ENCODE measurements at places on chromosomes 12 and 14.
A peak's percentile ranks its signal among the peaks of the same experiment; 100 is the strongest.

GRCh38 chr12:87383680-87384079, 645.5 kb downstream of the C12orf50 start:
- no peak for DNase-seq

DNA sequence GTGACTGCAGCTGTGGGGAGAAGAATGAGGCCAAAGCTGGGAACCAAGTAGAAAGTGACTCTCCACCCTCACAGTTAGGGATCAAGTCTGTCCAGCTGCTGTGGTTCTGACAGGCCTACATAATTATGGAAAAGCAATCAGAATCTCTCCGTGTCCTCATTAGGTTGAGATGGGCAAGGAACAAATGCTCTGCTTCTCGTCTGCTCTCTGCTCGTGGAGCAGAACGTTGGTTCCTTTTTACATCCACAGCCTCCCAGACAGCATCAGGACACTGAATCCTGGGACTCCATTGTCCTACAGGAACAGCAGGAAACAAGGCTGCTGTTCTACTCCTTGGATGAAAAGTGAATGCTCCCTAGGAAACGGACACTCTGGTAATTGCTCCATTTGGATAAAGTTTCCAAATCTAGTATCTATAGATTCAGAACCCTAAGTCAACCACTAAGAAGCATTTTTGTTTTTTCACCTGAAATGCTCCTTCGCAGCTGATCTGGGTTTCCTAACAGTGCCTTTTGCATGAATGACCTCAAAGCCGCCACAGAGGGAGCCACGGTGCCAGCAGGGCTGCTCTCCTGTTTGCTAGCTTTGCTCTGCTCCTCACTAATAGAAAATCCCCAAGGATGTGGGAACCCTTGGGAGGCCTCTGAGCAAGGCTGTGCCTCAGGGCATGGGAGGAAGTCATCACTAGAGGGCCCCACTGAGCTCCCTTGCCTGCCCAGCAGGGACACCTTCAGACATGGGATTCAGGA, 102.0 kb downstream of the EGLN3 start:
- DNase-seq: no peak

- no peak for DNase-seq
Observed at GRCh38 chr12:38906482-38907200, 1.2 kb upstream of the CPNE8 start.

DNA sequence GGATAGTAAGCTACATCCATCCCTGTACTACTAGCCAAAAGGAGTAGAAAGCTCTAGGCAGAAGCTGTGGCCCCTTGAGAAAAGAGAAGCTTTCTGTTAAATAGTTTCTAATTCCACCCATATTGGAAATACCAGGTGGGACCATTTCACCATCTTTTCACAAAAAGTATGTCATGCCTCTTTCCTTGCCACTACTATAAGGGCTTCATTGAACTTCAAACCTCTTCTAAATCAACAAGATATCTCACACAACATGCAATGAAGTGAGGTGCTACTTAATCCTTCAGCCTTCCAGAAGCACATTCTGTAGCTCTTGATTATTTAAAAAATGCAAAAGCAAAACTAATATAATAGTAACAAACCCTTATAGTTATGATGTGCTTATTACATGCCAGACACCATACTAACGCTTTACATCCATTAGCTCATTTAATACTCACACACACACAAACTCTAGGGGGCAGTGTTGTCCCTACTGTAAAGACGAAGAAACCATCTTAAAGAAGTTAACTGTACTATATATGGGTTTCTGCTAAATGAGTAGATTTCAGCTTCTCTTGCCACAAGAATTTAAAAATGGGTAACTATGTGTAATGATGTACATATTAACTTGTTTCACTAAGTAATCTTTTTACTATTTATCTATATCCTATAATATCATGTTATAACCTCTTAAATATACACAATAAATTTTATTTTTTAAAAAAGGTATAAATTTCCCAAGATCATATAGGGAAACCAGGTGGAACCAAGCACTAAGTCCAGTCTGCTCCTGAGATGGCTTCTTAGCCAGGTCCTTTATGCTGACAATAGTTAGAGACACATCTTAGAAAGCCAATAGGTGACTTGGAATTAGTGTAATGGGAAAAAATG, 124.4 kb downstream of the RPS29 start:
- peak; percentile 33 for DNase-seq

- peak; percentile 92 for DNase-seq
Observed at GRCh38 chr14:93984987-93985410, 8.6 kb upstream of the ASB2 start.

- no peak for DNase-seq
Observed at GRCh38 chr14:22522466-22522957, 66.5 kb downstream of the DAD1 start.

GRCh38 chr12:92802906-92803305, 100.1 kb downstream of the PLEKHG7 start:
- DNase-seq: no peak

DNA sequence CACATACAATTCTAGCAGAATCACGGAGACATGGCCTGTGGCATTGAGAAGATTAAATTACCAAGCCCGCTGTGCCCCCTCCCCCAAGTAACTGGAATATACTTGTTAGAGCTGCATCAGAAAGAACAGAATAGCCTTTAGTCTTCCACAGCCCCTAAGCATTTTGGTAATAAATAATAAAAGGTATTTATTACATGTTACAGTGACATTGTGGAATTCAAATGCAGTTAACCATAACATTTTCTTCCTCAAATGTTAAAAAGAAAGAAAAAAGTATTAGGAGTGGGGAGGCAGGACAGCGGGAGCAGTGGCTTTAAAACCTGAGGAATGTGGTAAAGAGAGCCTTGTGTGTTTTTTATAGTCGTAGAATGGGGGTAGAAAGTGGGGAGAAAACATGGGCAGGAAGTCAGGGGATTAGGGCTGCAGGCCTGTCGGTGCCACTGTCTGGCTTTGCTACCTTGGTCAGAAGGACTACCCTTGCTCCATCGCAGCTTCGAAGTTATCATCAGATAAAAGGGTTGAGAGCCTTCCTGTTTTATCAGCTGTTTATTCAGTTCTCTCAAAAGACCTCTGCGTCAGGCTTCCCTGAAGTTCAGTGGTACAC, 255.9 kb downstream of the MSRB3 start:
- DNase-seq: no peak

DNA sequence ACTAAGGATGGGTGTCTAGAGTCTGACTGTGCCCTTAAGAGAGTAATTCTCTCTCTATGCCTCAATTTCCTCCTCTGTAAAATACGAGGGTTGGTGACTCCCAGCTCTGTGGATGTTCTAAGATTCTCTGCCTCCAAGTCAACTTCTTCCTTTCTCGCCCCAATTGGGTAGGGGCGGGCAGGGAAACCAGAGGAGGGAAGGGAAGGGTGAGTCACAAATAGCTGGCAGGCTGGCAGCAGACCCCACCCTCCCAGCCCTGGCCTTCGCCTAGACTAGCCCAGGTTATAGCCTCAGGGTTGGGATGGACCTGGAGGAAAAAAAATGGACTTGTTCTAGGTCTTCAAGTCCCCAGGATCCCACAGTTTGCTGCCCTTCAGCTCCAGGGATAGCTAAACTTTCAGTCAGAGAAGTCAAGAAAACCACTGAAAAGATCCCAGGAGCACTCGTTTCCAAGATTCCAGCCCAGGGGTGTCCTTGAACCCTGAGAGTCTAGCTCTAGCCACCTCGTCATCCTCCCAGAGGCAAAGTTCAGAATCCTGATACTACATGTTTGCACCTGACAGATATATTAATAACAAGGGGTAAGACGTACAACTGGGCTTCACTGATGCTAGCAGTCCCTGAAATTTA, 2.3 kb downstream of the DGKA start:
- DNase-seq: no peak

GRCh38 chr12:75820848-75821578, 210.6 kb downstream of the PHLDA1 start:
- no peak for DNase-seq

DNA sequence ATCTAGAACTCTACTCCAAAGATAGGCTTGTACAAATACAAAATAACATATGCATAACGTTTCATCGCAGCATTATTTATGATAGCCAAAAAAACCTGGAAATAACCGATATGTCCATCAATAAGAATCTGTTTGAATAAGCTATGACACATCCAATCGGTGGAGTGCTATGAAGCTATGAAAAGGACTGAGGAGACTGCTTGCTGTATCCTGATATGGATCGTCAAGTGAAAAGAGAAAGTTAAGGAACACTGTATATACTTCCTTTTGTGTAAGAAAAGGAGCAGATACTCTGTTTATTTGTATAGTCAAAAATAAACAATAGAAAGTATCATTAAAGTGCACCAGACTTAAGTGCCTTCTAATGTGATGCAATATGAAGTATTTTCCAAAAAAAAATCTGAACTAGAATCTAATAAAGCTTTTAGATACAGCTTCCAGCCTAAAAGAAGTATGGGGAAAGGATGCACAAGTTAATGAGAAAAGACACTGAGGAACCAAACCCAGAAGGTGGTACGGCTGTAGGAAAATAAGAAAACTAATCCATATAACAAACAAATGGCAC, 645 bp upstream of the KLHDC1 start:
- DNase-seq: no peak

DNA sequence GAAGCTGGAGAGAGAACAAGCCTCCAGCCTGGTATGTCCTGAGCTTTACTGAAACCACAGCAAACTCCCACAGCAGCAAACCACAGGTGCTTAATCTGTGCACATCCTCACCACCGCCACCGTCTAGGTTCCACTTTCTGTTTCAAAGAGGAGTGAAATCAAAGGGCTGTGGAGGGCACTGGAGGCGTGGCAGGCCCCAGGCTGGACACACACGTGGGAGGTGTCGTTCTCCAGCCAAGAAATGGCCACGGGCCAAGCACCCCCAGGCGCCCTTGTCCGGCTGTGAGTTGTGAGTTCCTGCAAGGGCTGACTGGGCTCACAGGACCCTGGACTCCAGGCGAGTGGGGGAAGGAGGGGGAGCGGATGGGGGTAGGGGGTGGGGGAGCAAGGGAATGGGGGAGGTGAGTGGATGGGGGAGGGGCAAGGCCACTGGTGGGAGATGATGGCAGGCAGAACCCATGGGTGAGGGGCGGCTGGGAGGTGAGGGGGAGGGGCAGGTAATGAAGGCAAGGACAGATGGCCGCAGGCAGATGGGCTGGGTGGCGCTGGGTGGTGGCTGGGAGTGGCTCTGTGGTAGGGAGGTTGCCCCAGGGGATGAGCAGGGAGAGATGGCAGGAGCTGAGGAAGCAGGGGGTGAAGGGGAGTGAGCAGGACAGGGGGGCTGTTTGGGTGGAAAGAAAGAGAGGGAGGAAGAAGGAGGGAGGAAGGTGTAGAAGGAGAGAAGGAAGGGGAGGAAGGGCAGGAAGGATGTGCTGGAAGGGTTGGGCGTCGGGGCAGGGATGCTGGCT, 86.7 kb downstream of the NCOR2 start:
- DNase-seq: no peak
